A549 treated with GW870086 at 1 μM for 4 hours (cell line): ENCODE measurements at places on chromosomes 3 and 15. TPM values are rescaled to one million over a fixed set of nuclear protein-coding genes. Genes with fewer than 3 reads are reported as not detected.

Gene ALDH1A2
- total RNA-seq: 0.21 TPM in 1 of 5 replicates, not detected in the others

Gene ADIPOQ
- not detected in 5 replicates for total RNA-seq

Gene IL16
- total RNA-seq: 0.21 TPM in 1 of 5 replicates, not detected in the others

Gene FGF12
- total RNA-seq: 0.46 to 0.71 TPM (median 0.65 TPM) in 5 replicates

Gene ERC2
- total RNA-seq: not detected in 5 replicates

Gene DUOXA2
- not detected in 5 replicates for total RNA-seq

Gene XIRP1
- total RNA-seq: 0.15 to 0.35 TPM (median 0.25 TPM) in 5 replicates

Gene GP5
- 0.03 TPM in 1 of 5 replicates, not detected in the others for total RNA-seq

Gene TEX55
- total RNA-seq: not detected in 5 replicates

Gene GALNT15
- 0.05 to 0.10 TPM (median 0.07 TPM) in 4 of 5 replicates, not detected in the other for total RNA-seq

Gene CNTN3
- total RNA-seq: not detected in 5 replicates

Gene ATP6V1A
- 15.6 to 19.9 TPM (median 18.8 TPM) in 5 replicates for total RNA-seq

Gene AADACL2
- total RNA-seq: not detected in 5 replicates

Gene VIPR1
- total RNA-seq: 0.31 to 0.94 TPM (median 0.65 TPM) in 5 replicates

Gene AMT
- total RNA-seq: 0.19 to 0.60 TPM (median 0.42 TPM) in 5 replicates

Gene DUOXA1
- total RNA-seq: 0.09 to 0.19 TPM (median 0.11 TPM) in 4 of 5 replicates, not detected in the other

Gene SSR3
- total RNA-seq: 160 to 210 TPM (median 200 TPM) in 5 replicates

Gene GOLGA8S
- 0.07 to 0.19 TPM (median 0.17 TPM) in 5 replicates for total RNA-seq

Gene TIMMDC1
- total RNA-seq: 62.7 to 91.1 TPM (median 86.0 TPM) in 5 replicates

Gene PRSS50
- total RNA-seq: not detected in 5 replicates

Gene HCLS1
- 0.05 to 0.18 TPM (median 0.12 TPM) in 4 of 5 replicates, not detected in the other for total RNA-seq

Gene HTR3E
- not detected in 5 replicates for total RNA-seq

Gene RLBP1
- not detected in 5 replicates for total RNA-seq

Gene SELENOK
- total RNA-seq: 19.4 to 26.1 TPM (median 21.8 TPM) in 5 replicates

Gene RPSA
- 2,605 to 2,896 TPM (median 2,673 TPM) in 5 replicates for total RNA-seq

Gene LRRC34
- not detected in 5 replicates for total RNA-seq

Gene CD200R1
- 0.06 to 0.09 TPM (median 0.08 TPM) in 4 of 5 replicates, not detected in the other for total RNA-seq

Gene SLC6A11
- total RNA-seq: 0.03 to 0.09 TPM (median 0.05 TPM) in 4 of 5 replicates, not detected in the other

Gene CEP19
- total RNA-seq: 2.3 to 2.9 TPM (median 2.7 TPM) in 5 replicates

Gene STRC
- 0.03 to 0.20 TPM (median 0.10 TPM) in 4 of 5 replicates, not detected in the other for total RNA-seq

Gene OR5K4
- total RNA-seq: not detected in 5 replicates

Gene SCAANT1
- total RNA-seq: not detected in 5 replicates

Gene RBP2
- not detected in 5 replicates for total RNA-seq

Gene TRA2B
- total RNA-seq: 154 to 172 TPM (median 168 TPM) in 5 replicates

Gene NTRK3
- 16.5 to 25.8 TPM (median 22.9 TPM) in 5 replicates for total RNA-seq

Gene PRRT3
- 1.1 to 1.8 TPM (median 1.7 TPM) in 5 replicates for total RNA-seq

Gene METTL6
- 25.0 to 33.9 TPM (median 28.1 TPM) in 5 replicates for total RNA-seq

Gene CIP2A
- 13.3 to 24.0 TPM (median 20.8 TPM) in 5 replicates for total RNA-seq

Gene ZNF80
- not detected in 5 replicates for total RNA-seq

Gene EFCC1
- 0.06 TPM in 1 of 5 replicates, not detected in the others for total RNA-seq

Gene SLC24A5
- total RNA-seq: not detected in 5 replicates

Gene PKM
- total RNA-seq: 2,891 to 3,252 TPM (median 3,147 TPM) in 5 replicates

Gene FAM81A
- 8.2 to 13.5 TPM (median 12.2 TPM) in 5 replicates for total RNA-seq

Gene WDR5B
- total RNA-seq: 2.9 to 3.9 TPM (median 3.5 TPM) in 5 replicates

Gene DNAH12
- 0.05 to 0.16 TPM (median 0.08 TPM) in 3 of 5 replicates, not detected in the others for total RNA-seq

Gene SMCO1
- not detected in 5 replicates for total RNA-seq

Gene BOC
- total RNA-seq: 4.4 to 7.1 TPM (median 5.9 TPM) in 5 replicates
